ENCODE measurements at places on chromosomes 7 and 10. TPM values are rescaled to one million over a fixed set of nuclear protein-coding genes. Genes with fewer than 3 reads are reported as not detected.

GRCh38 chr10:102116656-102117055 is 3.5 kb downstream of the LDB1 start:
- no peak for DNase-seq

DNA sequence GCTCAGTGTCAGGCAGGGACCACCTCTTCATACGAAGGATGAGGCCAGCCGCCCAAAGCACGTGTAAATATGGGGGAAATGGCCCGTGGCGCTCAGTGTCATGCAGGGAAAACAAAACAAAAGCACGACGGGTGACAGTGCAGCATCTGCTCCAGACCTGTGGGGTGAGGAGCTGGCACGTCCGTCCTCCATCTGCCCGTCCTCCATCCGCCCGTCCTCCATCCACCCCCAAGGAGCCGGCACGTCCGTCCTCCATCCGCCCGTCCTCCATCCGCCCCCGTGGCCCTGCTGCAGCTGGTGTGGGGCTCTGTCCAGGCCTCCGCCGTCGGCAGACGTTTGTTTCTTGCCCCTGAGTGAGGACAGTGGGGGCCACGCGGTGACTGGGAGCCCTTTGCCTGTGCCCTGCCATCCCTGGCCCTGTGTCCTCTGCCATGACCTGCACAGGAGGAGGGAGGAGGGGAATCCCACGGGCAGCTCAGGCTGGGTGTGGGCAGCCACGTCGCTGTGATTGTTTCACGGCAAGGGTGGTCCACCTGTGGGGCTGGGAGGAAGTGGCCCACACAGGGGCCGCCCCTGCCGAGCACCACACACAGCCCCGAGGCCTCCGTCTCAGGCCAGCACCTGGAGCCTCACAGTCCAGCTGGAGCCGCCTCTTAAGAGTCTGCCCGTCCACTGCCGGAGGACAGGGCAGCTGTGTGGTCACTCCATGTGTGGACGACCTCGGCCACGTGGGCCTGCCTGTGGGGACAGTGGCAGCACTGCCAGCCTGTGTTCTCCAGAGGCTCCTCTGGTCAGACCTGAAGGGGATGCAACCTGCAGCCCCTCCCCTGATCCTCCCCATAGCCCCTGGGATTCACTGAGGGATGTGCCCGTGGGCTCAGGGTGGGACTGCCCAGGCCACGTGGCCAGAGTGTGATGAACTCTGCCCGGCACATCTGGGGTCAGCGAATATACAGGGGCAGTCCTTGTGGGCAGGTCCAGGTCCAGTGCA is 38.2 kb upstream of the DPYSL4 start:
- DNase-seq, result no peak

- DNase-seq, result no peak
These were observed 15.6 kb upstream of the VSIR start for GRCh38 chr10:71788954-71789353.

DNA sequence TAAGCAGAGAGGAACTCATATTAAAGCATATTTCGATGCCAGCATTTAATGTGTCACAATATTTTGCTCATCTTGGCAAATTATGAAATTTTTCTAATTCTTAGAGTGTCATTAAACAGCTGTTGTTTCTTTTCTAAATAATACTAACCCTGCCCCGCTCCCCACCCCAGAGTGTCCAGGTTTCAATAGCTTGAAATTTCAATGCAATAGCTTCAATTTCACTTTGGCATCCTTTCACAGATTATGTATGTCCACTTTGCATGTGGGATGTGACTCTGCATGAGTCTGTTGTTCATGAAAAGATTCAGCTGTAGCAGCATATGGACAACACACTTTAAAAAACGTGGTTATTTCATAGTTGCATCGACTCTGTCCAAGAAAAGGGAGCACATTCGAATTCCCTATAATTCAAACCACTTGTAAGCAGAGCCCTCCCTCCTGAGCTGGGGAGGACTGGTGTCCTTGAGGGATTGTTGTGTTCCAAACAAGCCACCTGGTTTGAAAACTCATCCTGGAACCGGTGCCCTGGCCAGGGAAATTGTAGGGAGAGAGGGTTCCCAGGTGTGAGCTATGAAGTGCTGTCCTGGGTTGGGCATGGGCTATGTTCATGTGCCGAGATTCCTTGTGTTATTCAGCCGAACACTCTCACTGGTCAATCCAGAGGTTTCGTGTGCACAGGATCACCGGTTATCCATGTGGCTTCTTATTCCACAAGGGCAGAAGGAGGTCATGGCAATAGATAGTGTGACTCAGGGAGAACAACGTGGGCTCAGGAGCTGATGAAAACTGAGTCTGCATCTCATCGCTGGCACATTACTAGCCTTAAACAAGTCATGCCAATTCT is 64.6 kb upstream of the CREB5 start:
- no peak for DNase-seq

GRCh38 chr10:112981553-112981952 is 31.5 kb downstream of the TCF7L2 start:
- DNase-seq, result no peak

DNA sequence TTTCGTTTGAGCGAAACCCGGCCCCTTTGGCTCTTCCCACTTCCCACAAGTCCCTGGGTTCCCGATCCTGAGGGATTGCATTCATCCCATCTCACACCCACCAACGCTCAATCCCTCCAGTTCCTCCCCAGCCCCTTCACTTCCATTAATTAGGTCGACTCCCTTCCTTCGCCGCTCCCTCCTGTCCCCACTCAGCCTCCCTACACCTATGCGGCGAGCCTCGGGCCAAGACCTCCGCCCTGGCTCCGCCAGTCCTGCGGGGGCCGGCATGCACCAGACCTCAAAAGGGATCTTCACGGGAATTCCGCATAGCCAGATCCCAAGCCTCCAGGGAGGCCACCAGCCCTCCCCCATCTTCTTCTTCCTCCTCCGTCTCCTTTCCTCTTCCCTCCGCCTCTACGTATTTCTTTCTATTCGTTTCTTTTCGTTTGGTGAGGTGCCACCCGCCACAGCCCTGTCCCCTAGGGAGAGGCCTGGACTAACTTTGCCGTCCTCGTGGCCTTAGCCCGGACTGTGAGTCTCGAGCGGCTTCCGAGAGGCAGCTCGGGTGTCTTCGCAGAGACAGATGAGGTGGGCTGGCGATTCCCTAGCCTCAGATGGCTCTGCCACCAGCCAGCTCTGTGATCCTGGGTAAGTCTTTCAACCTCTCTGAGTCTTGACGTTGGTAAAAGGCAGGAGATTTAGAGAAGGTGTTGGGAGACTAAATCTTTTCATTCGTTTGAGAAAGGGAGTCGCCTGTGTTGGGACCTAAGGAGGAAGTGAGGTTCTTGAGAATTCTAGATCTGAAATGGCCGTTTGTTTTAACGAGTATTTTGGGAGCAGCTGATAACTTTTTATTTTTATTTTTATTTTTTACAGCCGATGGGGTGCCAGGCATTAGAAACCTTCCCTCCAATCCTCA is 8.1 kb upstream of the LBX1 start:
- DNase-seq, result no peak

- no peak for DNase-seq
These were observed 290.8 kb downstream of the NXPH1 start for GRCh38 chr7:8724080-8724718.

ACBD5 gene
- total RNA-seq, result 23.6 TPM

MLXIPL gene
- total RNA-seq, result not detected

TAS2R60 gene
- total RNA-seq, result 0.96 TPM

ECHDC3 gene
- 0.65 TPM for total RNA-seq
